Esophagus squamous epithelium (tissue), 5 donors: ENCODE measurements at places on chromosomes 4 and X.

GRCh38 chrX:129996120-129996519, 13.7 kb downstream of the BCORL1 start:
- DNase-seq, result no peak

- no peak for DNase-seq
Measured at GRCh38 chr4:125801924-125802323, 487.2 kb downstream of the FAT4 start.

GRCh38 chr4:174580597-174580996, 58.3 kb upstream of the HPGD start:
- DNase-seq, result no peak

- no peak for DNase-seq
Measured at GRCh38 chr4:22093126-22093525, 144.6 kb upstream of the KCNIP4 start.

GRCh38 chr4:17867276-17867675, 56.5 kb downstream of the NCAPG start:
- no peak for DNase-seq

GRCh38 chr4:161167539-161167938, 996.3 kb downstream of the FSTL5 start:
- no peak for DNase-seq

DNA sequence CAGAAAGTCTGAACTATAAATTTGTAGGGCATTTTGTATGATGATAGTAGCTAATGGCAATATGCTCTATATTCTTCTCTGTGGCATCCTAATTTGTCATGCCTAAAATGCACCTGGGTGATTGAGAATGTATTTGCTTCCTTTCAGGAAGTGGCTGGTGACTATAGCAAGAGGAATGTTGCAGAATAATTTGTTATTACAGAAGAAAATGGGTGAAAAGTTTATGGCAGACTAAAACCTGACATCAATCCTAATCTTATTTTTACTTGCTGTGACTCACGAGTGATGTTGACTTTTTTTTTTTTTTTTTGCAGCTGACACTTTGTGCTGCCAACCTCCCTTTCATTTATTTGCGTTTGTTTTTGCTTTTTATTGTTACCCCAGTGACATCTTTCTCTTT, 141.1 kb downstream of the MSL3 start:
- DNase-seq, result no peak

DNA sequence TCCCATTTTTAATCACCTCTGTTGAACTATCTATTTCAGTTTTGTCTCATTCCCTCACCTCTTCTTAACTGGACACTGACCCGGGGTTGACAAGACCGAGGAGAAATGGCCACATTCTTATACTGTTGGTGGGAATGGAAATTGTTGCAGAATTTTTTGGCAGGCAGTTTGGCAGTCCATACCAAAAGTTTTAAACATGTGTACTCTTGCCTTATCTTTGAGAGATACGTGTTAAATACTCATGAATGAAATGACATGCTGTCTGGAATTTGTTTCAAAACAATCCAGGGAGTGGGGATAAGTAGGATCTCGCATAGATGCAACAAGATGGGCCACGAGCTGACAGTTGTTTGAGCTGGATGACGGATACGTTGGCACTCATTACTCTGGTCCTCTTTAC, 12.1 kb downstream of the FGFBP1 start:
- DNase-seq, result no peak

DNA sequence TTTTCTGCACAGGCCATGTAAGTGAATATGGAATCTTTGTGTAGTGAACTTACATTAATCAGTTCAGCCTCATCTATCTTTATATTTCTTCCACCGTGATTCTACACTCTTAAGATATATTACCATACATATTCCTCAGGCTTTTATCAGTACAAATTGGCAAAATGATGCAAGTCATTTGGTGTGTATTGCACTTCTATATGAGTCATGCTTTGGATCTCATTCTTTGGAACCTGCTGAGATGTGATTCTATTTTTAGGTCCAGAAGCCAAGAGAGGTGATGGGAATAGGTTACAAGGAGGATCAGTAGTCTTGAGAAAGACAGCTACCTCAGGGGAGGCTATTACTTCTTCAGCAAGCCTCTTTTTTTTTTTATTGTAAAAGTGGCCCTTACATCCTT, 204.4 kb downstream of the ZNF330 start:
- no peak for DNase-seq

GRCh38 chrX:88789825-88790224, 42.8 kb downstream of the CPXCR1 start:
- no peak for DNase-seq
